ENCODE measurements at places on chromosomes 1 and 21. TPM values are rescaled to one million over a fixed set of nuclear protein-coding genes. Genes with fewer than 3 reads are reported as not detected.

RAD54L gene
- total RNA-seq, result not detected

TPM3 gene
- 115 TPM for total RNA-seq

SPRR2A gene
- total RNA-seq, result not detected

BRDT gene
- total RNA-seq, result not detected

MYOM3 gene
- 0.17 TPM for total RNA-seq

LAD1 gene
- total RNA-seq, result not detected

HSPB7 gene
- total RNA-seq, result 408 TPM

TSTD1 gene
- 19.0 TPM for total RNA-seq
